ENCODE measurements at places on chromosomes 11 and 22.

DNA sequence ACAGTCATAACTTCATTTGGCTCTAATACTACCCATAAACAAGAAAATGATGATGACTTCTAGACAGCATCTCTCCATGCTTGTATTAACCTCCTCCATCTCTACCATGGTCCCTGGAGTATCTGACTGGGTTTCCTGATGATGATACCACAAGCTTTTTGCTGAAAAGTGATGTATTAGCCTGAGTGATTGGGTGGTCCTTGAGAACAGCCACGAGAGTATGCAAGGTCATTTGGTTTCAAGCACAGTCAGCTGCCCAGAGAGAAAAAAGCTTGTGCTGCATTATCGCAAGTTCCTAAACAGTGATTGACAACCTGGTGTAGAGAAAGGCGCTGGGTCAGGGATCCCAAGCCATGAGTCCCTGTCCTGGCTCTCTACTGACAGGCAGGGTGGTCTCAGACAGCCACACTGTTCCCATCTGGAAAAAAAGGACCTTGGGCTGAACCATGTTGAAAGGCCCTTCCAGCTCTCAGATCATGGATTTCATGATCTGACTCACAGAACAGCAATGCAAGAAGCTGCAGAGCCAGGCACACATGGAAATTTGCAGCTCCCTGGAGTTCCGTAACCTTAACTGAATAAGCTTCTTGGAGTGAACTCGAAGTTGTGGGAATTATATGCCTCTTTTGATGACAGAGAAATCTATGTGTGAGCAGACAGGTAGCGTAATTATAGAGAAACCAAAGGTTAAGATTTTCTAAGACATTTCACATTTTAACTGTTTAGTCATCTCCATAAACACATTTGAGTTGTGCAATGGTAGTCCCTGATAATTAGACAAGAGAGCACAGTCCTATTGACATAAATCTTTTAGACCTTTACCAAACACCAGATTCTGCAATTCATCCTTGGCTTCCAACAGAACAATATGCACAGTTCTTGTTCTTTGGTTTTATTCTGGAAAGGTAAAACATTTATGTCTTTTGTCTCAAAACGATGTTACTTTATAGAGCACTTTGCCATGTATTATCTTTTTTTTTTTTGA is 54.1 kb upstream of the UBASH3B start:
- peak; percentile 89 for DNase-seq

- DNase-seq: no peak
Observed at GRCh38 chr11:16093889-16094653, 262.3 kb downstream of the SOX6 start.

DNA sequence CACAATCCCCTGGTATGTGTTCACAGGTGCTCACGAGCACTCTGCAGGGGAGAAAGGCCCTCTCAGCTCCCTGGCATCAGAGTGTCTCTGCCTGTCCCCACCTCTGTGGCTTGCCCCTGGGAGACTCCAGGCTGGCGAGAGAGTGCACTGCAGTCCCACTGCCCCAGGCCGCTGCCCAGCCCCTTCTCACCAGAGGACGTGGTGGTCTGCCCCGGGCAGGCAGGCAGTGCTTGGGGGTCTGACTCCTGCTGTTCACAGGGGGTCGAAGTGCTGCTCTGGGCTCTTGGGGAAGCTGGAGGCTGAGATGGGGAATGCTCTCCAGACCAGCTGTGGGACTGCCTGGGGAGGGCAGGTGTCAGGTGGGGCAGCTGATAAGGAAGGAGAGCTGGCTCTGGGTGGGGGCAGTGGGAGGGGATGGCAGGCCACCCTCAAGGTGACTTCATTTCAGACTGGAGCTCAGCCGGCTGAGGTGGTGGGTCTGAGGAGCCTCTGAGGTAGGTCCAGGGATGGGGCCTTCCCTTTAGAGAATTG is 151.0 kb upstream of the B3GAT1 start:
- no peak for DNase-seq

GRCh38 chr11:15705891-15706290 is 591.2 kb downstream of the INSC start:
- no peak for DNase-seq

DNA sequence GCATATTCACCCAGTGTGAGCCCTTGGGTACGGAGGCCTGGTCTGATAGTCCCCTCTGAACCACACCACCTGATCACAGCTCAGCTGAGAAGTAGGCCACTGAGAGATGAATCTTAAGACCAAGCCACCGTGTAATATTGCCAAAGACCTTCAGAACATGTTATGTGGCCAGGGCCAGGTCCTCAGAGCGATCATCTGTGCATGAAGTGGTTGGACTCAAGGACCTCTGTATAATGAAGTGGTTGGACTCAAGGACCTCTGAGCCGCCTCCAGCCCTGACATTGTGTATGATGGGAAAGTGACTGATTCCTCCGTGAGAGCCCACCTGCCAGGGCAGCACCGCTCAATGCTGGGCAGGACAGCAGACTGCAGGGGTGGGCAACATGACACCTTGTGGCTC is 70.2 kb downstream of the TP53I11 start:
- no peak for DNase-seq

DNA sequence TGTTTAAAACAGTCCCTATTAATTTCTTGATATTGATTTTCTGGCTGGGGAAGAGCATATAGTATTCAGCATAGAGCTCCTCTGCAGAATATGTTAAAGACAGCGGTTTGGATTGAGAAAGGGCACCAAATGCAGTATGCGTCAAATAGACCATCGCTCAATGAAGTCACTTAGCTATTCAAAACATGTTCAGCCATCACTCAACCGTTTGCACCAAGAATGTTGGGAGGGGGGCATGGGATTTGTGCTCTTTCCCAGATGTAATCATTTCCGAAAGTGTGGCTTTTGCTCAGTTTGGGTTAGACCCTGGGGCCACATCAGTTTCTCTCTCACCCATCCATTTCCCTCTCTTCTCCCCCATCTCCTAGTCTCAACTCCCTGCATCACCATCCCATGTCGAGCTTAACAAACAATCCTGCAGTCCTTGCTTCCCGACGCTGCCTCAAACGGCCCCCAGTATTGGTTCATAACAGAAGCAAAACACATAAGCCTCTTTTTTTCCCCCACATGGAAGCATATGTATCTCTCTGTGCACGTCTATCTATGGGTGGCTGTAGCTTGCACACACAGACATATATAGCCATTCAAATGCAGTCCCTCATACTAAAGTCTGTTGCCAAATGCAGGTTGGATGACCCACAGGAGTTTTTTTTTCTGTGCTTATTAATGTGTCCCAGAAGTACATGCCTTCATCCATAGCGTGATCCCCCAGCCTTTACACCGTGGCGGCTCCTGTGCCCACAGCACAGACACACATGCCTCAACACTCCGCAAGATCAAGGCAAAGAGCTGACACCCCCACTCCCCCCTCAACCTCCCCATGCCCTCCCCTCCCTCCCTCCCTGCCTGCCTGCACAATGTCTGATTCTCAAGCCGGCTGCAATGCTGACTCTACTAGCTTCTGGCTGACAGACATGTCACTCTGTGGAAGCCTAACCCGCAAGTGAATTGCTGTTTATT is 2.6 kb downstream of the CACNG2 start:
- DNase-seq: no peak

GRCh38 chr11:130801333-130802122 is 114.8 kb downstream of the SNX19 start:
- DNase-seq: peak; percentile 62
